Immature natural killer cell (primary cell): ENCODE measurements at places on chromosomes 7 and 10. TPM values are rescaled to one million over a fixed set of nuclear protein-coding genes. Genes with fewer than 3 reads are reported as not detected.
A peak's percentile ranks its signal among the peaks of the same experiment; 100 is the strongest.

DNA sequence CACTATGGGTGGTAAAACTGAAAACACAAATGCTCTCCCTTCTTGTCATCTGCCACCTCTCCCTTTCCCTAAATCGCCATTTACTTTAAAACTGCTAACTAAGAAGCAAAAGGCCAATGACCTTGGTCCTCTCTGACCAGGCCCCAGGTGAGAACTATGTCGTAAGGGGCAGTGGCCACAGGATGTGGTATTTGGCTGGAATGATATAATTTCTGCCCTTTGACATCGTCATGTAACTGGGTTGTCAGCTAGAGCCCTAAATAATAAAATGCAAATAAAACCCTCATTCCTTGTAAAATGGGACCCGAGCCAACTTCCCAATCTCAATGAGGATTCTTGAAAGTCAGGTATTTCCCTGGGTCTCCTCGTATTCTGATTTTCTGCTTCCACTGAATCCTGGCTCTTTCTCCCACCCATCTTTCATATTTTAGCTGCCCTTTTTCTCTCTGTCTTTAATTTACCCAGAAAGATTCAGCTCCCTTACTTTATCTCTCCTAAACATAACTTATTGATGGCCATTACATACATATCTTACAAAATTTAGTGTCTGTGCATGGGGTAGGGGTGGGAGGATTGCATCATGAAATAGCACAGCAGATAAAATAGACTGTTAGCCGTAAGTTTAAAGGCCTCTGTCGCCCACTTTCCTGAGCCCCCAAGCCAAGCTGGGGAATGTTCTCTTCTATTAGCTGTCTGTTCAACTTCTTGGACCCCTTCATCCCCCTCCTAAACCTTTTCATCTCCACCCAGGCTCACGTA, 3.2 kb upstream of the EEPD1 start:
- no peak overlapping the region for H3K4me3 ChIP-seq
- peaks cover 8% of the 10 kb centered on the region for H3K4me1 ChIP-seq
- no peaks in the 10 kb centered on the region for H3K36me3 ChIP-seq

- no peaks in the 10 kb centered on the region for H3K4me1 ChIP-seq
- H3K27me3 ChIP-seq = peaks cover 4% of the 10 kb centered on the region
- H3K4me3 ChIP-seq = no peak overlapping the region
- H3K27ac ChIP-seq = no peak overlapping the region
- no peaks in the 10 kb centered on the region for H3K36me3 ChIP-seq
- no peak for DNase-seq
These were observed 90.1 kb upstream of the NANOS1 start for GRCh38 chr10:118939211-118940007.

- no peaks in the 10 kb centered on the region for H3K36me3 ChIP-seq
- no peak for DNase-seq
- no peak overlapping the region for H3K4me3 ChIP-seq
- no peak overlapping the region for H3K27ac ChIP-seq
- H3K27me3 ChIP-seq = peaks cover 2% of the 10 kb centered on the region
- no peaks in the 10 kb centered on the region for H3K4me1 ChIP-seq
These were observed 384.2 kb downstream of the TYW1 start for GRCh38 chr7:67380858-67381257.

- no peak overlapping the region for H3K27ac ChIP-seq
- H3K4me3 ChIP-seq = no peak overlapping the region
- DNase-seq = no peak
- no peaks in the 10 kb centered on the region for H3K4me1 ChIP-seq
- no peaks in the 10 kb centered on the region for H3K36me3 ChIP-seq
These were observed 254.7 kb downstream of the STK31 start for GRCh38 chr7:23964715-23965114.

- no peaks in the 10 kb centered on the region for H3K36me3 ChIP-seq
- H3K4me3 ChIP-seq = no peak overlapping the region
- H3K27ac ChIP-seq = no peak overlapping the region
These were observed 14.4 kb upstream of the SPRN start for GRCh38 chr10:133438711-133439273.

DNA sequence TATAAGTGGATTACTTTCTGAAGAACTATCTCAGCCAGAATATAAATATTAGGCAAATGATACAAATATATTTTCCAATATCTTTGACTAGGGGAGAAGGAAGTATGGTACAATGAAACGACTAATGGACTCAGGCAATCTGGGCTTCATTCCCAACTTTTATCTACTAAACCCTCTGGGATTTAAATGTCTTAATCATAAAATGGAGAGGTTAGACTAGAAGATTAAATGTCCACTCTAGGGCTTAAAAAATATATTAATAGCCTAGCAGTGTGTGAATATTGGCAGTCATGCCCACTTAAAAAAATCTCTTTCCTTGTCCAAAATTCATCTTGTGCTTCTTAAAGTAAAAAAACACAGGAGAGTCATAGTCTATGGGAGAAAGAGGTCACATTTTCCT, 98.3 kb downstream of the CTTNBP2 start:
- H3K4me3 ChIP-seq = no peak overlapping the region
- DNase-seq = no peak
- peaks cover 5% of the 10 kb centered on the region for H3K4me1 ChIP-seq

GRCh38 chr10:69629897-69630650, at the start of gene FAM241B:
TSS of gene FAM241B (plus strand) at chr10:69630247. CDS start at chr10:69631744, 1,497 bp downstream.
- peaks cover 8% of the 10 kb centered on the region for H3K4me1 ChIP-seq
- H3K27me3 ChIP-seq = no peaks in the 10 kb centered on the region
- peak; percentile 54 for DNase-seq

DNA sequence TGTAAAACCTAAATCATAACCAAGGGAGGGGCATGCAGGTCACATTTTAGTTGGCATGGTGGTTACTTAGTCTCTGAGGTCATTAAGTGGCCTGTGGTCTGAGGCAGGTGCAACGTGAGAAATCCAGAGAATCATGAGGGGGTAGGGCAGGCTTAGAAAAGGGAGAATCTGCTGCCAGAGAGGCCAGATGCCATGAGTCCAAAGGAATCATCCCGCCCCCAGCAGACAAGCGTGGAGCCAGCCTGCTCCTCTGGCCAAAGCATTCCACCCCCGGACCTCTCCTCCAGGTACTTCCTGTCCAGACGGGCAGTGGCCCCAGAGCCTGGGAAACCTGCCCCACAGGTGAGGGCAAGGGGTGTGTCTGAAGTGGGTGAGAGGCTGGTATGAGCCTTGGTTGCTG, 196.4 kb upstream of the ZNF32 start:
- no peak overlapping the region for H3K27ac ChIP-seq
- H3K4me1 ChIP-seq = peaks cover 39% of the 10 kb centered on the region
- peak overlapping the region; percentile 44 for H3K4me3 ChIP-seq
- peaks cover 5% of the 10 kb centered on the region for H3K27me3 ChIP-seq
- DNase-seq = no peak

DNA sequence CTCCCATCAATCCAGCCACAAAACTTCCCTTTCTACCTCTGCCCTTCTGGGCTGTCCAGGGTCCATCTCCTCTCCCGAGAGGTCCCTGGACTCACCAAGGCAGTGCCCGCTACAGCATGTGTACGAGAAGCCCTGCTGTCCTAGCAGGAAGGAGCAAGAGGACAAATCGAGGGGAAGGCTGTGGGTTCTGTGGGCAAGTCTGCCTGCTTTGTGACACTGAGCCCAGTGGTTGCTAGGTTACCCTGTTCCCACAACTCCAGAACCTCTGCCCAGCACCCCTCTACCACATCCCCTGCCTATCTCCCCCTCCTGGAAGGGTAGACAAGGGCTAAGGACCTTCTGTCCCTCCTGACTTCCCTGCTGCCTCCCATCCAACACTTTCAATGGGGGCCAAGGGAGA, at the start of gene TBATA:
TSS of gene TBATA (minus strand) at position 188 of the 400 bp plus-strand sequence. CDS start 1,998 bp downstream, outside the sequence.
- H3K4me1 ChIP-seq = peaks cover 41% of the 10 kb centered on the region
- H3K27ac ChIP-seq = peak within 1 kb of the TSS; percentile 78
- no peaks in the 10 kb centered on the region for H3K36me3 ChIP-seq
- peak within 1 kb of the TSS; percentile 65 for H3K4me3 ChIP-seq

GRCh38 chr10:117492504-117492903, 50.0 kb upstream of the EMX2 start:
- no peak for DNase-seq
- H3K4me3 ChIP-seq = no peak overlapping the region
- H3K36me3 ChIP-seq = no peaks in the 10 kb centered on the region
- H3K27ac ChIP-seq = no peak overlapping the region
- H3K4me1 ChIP-seq = no peaks in the 10 kb centered on the region

DNA sequence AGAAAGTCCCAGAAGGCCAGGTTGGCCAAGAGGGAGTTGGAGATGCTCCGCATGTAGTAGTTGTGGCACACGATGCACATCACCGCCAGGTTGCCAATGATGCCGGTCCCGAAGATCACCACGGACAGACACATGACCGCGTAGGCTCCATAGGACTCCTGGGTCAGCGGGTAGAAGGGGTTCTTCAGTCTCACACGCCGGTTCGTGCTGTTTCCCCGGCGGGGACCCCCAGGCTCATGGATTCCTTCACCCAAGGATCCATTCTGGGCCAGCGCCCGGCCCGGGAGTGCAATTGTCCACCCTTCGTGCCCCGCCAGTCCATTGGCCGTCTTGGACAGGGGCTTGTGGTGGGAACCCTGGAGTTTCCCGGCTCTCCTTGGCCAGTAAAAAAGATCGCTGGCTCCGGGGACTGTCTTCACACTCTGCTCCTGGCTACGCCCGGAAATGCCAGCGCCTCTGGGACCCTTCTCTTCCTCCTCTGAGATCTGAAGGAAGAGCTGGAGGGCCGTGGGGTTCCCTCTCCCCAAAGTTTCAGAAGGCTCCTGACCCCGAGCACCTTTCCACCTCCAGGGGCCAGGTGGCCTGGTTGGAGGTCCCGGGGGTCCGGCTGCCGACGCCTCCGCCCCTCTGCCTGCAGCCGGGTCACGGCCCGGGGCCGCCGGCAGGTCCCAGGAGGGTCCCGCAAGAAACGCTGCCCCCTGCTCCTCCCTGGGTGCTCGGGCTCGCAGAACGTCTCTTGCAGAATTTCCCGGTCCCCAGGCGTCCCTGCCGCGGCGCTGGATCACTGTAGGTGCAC, 1.3 kb downstream of the GPR37 start:
- H3K4me1 ChIP-seq = peaks cover 14% of the 10 kb centered on the region
- DNase-seq = no peak
- peak overlapping the region; percentile 79 for H3K4me3 ChIP-seq

GRCh38 chr7:77800158-77800557, 1.6 kb downstream of the PHTF2 start:
- peak overlapping the region; percentile 62 for H3K27ac ChIP-seq
- no peak for DNase-seq
- peaks cover 87% of the 10 kb centered on the region for H3K4me1 ChIP-seq
- H3K36me3 ChIP-seq = no peaks in the 10 kb centered on the region
- H3K27me3 ChIP-seq = peaks cover 3% of the 10 kb centered on the region

GRCh38 chr10:119303886-119304285, 96.5 kb downstream of the GRK5 start:
- H3K4me3 ChIP-seq = no peak overlapping the region
- H3K4me1 ChIP-seq = peaks cover 92% of the 10 kb centered on the region
- H3K27me3 ChIP-seq = peaks cover 15% of the 10 kb centered on the region
- DNase-seq = no peak

DNA sequence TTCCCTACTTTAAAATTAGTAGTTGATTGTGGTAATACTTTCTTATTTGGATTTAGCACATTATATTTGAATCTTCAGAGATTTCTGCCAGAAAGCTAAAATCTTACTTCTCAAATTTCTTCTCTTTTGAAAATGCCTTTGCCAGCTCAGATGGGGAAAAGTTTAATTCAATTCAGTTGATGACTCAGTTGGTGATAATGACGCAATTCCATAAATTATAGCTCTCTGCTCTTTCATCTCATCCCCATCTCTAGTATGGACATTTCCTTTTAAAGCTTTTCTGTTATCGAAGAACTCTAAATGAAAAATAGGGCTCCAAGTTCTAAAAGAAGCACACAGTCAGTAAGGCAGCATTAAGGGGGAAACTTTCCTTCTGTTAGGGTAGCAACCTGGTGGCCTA, 25.5 kb downstream of the RNLS start:
- peaks cover 10% of the 10 kb centered on the region for H3K4me1 ChIP-seq
- no peak overlapping the region for H3K4me3 ChIP-seq
- H3K27ac ChIP-seq = no peak overlapping the region
- no peak for DNase-seq
- H3K27me3 ChIP-seq = peaks cover 2% of the 10 kb centered on the region

OPN4 gene
- not detected for polyA plus RNA-seq

PLXDC2 gene
- polyA plus RNA-seq = 9.2 TPM

CTAGE6 gene
- not detected for polyA plus RNA-seq

ZNF467 gene
- 2.3 TPM for polyA plus RNA-seq

TCAF2 gene
- 2.5 TPM for polyA plus RNA-seq

NACAD gene
- 0.26 TPM for polyA plus RNA-seq

NKX1-2 gene
- polyA plus RNA-seq = not detected

TUBGCP2 gene
- 11.0 TPM for polyA plus RNA-seq

RBP4 gene
- polyA plus RNA-seq = not detected

RAPGEF5 gene
- polyA plus RNA-seq = not detected

SERPINE1 gene
- 1.5 TPM for polyA plus RNA-seq
